ENCODE measurements at places on chromosomes 7 and 10.

DNA sequence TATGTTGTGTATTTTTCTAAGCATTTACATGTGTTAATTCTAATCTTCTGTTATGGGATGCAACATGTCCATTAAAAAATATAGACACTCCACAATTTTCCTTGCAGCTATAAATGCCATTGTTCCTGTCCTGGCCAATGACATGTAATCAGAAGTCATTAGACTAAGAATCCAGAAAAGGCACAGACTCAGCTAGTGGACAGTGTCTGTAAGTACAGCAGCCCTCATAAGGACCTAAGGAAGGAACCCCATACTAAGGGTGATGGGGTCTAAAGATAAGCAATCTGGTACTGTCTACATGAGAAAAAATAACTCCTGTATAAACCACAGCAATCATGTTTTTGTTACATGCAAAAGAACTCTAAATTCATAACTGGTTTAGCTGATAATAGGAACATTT lies 115.9 kb downstream of the GPR85 start:
- no peak for DNase-seq

DNA sequence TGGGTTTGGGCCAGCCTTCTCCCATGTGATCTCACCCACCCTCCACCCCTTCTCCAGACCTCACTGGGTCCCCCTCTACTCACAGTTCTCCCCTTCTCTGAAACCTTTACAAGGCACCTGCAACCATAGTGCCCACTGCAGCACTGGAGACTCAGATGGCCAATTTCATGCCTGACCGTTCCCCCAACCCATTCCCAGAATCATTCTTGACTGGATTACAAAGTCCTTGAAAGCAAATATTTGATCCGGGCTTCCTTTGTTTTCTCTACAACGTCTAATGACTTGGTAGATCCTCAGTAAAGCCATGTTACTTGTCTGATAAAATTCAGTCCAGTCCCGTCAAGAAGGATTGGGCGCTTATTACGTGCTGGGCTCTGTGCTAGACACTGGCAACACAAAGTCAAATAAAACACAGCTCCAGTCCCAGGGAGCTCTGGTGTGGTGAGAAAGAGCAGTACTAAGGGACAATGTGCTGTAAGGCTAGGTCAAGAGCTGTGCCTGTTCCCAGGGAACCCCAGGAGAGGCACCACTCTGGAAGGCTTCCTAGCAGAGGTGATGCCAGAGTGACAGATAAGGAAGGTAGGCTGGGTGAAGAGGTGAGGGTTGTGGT lies 36.5 kb downstream of the SH3PXD2A start:
- no peak for DNase-seq

- DNase-seq, result peak; percentile 49
Observed at GRCh38 chr10:43136995-43137716, 1.1 kb upstream of the CSGALNACT2 start.

DNA sequence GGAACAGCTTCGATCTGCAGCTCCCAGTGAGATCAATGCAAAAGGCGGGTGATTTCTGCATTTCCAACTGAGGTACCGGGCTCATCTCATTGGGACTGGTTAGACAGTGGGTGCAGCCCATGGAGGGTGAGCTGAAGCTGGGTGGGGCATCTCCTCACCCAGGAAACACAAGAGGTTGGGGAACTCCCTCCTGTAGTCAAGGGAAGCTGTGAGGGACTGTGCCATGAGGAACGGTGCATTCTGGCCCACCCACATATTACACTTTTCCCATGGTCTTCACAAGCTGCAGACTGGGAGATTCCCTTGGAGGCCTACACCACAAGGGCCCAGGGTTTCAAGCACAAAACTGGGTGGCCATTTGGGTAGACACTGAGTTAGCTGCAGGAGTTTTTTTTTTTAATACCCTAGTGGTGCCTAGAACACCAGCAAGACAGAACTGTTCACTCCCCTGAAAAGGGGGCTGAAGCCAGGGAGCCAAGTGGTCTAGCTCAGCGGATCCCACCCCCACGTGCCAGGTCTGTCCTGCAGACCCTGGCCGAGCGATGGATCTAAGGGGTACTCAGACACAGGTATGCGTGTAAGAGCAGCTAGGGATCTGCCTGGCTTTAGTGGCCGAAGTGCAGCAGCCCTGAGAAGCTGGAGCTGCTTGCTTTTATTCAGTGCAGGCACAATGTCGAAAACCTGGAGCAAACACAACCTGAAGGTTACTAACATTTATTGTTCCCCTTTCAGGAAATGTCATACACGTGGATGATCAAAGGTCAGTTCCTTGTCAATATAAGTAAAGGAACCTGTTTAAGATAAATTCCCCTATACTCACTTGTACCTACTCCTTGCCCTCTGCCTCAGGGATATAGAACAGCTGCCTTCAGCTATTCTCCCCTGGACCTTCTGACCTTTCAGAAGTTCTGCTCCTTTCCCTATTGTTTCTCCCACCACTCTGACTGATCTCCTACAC lies 3.1 kb upstream of the SAMD9 start:
- no peak for DNase-seq

DNA sequence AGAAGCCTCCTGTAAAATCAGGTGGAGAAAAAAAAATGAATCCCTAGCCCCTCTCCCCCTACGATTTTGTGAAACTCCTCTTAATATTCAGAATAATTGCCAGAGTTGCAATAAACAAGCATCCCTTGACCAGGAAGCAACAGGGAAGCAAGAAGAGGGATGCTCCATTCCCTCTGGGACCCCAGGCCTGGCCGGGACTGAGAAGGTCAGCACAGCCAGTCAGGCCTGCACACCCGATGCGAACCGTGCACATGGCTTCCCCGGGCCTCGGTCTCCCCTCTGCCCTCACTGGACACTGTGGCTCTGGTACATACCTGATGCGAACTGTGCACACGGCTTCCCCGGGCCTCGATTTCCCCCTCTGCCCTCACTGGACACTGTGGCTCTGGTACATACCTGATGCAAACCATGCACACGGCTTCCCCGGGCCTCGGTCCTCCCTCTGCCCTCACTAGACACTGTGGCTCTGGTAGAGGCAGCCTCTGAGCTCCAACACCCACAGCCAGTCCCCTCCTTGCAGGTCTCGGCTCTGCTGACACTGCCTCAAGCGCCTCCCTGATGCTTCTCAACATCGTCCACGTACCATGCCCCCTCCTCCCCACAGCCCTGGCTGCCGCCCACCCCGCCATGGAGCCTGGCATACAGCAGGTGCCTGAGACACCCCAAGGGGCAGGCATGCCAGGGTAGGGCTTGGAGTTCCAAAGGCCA lies 138.6 kb downstream of the DIP2C start:
- DNase-seq, result no peak

GRCh38 chr10:126163506-126163905 lies 224.8 kb downstream of the ADAM12 start:
- no peak for DNase-seq

DNA sequence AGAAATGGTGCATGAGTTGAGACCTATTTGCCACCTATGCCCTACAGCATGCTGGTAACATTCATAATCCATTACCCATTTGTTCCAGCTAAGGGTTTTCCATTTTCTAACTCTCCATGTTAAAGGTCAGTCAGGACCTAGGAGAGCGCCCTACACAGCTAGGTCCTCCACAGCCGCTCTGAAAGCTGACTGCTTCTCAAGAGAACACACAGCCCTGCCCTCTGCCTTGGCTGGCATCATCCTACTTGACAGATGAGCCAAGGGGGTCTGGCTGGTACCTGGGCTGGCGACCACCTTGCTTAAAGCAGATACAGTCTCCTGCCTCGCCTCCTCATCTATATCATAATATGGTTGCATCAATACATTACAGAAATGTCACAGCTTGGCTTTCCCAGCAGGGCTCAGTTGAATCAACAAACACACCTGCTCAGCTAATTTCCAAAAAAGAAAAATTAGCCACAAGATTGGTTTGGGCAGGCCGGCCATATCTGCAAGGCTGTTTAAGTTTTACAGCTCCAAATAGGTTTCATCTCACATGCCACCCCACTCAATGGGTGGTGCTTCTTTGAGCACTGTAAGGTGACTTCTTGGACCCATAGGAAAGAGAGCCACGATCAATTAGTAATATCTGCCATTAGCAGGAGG lies 17.3 kb downstream of the TLL2 start:
- DNase-seq, result no peak

- peak; percentile 4 for DNase-seq
Observed at GRCh38 chr7:70676243-70676642, 455.7 kb upstream of the GALNT17 start.

GRCh38 chr10:31808258-31809218 lies 120.1 kb downstream of the ARHGAP12 start:
- DNase-seq, result peak; percentile 80

GRCh38 chr10:12504628-12505027 lies 155.3 kb downstream of the CAMK1D start:
- no peak for DNase-seq

DNA sequence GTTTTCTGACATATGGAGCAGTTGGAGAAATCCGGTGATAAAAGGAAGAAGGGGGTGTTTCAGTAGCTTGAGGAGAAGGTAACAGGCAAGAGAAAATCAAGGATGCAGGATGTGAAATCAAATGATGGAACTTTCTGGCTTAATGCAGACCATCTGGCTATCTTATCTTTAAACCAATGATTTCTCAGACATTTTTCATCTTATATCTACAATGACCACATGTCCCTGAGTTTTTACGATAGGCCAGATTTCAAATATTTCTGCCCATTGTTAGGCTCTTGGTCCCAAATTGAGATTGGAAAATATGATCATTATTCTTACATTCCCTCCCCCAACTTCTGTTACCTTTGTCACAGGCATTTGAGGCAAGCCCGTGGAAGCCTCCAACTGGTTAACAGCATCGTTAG lies 486.8 kb downstream of the SUGCT start:
- DNase-seq, result no peak

DNA sequence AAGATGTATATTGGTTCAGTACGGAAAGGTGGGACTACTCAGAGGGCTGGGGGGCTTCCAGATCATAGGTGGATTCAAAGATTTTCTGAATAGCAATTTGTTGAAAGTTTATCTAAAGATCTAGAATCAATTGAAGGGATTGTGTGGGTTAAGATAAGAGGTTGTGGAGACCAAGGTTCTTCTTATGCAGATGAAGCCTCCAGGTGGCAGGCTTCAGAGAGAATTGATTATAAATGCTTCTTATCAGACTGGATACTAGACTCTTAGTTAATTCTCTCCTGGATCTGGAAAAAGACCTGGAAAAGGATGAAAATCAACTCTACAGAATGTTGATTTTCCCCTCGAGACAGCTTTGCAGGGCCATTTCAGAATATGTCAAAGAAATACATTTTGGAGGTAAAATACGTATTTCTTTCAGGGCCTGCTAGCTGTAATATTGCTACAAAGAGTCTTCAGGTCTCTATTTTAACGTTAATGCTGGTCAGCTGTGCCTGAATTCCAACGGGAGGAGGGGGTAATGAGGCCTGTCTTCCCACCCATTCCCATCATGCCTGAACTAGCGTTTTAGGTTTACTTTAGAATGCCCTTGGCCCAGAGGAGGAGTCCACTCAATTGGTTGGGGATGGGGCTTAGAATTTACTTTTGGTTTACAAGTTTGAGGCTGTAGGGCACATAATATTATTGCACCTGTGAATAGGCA lies 12.8 kb upstream of the GPR15LG start:
- no peak for DNase-seq

DNA sequence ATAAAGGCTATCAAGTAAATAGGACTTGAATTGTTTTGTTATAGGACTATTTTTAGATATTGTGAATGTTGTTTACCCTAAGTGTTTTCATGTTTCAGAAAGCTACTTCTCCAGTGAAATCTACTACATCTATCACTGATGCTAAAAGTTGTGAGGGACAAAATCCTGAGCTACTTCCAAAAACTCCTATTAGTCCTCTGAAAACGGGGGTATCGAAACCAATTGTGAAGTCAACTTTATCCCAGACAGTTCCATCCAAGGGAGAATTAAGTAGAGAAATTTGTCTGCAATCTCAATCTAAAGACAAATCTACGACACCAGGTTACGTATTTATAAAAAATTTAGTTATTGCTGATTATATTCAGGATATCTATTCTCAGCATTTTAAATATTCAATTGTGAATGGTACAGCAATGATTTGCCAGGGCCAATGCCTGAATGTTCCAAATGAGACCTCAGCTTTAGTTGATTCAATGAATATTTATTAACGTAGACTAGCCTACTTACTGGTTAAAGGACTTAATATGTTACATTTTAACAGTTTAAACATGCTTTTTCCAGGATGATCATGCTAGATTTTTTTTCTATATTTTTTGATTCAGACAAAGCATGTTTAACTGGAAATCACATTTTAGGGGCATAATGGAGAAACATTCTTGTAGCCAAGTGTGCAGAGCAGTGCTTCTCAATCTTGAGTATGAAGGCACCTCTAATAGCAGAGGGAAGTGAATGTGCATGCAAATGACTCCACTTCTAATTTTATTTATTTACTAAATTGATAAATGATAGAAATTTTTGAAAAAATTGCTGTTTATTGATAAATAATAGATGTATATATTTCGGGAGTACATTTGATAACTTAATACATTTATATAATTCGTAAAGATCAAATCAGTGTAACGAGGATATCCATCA lies 18.2 kb downstream of the ANLN start:
- DNase-seq, result no peak

- DNase-seq, result no peak
Observed at GRCh38 chr10:61606959-61607907, 55.5 kb upstream of the CABCOCO1 start.

DNA sequence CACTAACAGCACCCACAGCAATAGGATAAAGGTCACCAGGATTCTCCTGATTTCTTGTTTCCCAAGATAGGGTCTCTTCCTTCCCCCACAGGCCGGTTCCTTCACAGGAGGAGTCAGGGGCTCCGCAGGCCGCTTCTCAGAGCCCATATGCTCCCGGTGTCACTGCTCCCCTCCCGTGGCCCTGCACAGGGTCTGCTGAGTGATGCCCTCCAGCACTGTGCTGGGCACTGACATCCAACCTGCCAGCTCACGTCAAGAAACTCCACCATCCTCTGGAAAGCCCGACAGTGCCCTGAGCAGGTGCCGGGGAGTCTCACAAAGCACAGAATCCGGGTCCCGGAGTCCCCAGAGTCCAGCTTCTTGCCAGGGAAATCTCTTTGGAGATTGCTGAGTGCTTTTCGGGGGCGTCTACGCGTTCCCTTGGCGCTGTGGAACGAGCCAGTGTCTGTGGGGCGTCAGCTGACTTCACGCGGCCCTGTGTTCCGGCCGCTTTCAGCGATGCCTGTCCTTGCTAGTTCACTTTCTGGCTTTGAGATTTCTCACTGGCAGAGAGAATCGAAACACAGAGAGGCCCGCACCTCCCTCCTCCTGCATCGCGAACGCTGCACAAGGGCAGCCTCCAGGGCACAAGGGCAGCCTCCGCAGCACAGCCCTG lies 567.5 kb downstream of the DNAJB6 start:
- no peak for DNase-seq

GRCh38 chr10:24901686-24902399 lies 50.6 kb downstream of the PRTFDC1 start:
- peak; percentile 98 for DNase-seq

DNA sequence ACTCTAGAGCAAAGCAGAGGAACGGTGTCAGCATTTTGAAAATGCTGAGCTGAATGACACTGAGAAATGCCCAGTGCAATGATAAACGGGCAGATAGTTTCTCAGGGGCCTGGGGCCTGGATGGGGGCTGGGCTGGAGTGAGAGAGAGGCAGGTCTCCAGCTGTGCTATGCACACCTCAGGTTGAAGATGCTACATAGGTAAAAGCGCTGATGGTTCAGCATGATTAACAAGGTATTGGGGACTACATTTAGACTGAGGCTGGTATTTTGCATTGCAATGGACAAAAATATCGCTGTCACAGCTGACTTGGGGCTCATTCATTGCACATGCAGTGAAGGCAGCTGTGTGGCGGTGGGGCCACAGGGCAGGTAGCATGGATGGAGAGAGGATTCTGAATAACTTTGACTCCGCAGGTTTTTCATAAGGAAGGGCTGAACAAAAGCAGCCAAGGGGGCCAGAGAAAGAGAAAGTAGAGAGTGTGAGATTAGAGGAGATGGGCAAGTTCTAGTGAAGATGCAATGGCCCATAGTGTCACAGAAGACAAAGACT lies 290.8 kb upstream of the ZNF32 start:
- no peak for DNase-seq

- DNase-seq, result no peak
Observed at GRCh38 chr10:14142606-14143250, 188.0 kb downstream of the FRMD4A start.

Measured in fibroblast of skin of right biceps (primary cell).